ENCODE measurements at places on chromosomes 5 and 9. TPM values are rescaled to one million over a fixed set of nuclear protein-coding genes. Genes with fewer than 3 reads are reported as not detected.

KIF20A gene
- total RNA-seq = 50.7 TPM

SPEF2 gene
- 10.8 TPM for total RNA-seq

PCA3 gene
- total RNA-seq = not detected

SLC6A7 gene
- not detected for total RNA-seq

TMOD1 gene
- total RNA-seq = 1.5 TPM

ECM2 gene
- total RNA-seq = not detected

CAMK2A gene
- total RNA-seq = not detected
